ENCODE measurements at places on chromosomes 1 and 21. TPM values are rescaled to one million over a fixed set of nuclear protein-coding genes. Genes with fewer than 3 reads are reported as not detected.

Gene ST6GALNAC5
- 2.1 TPM for total RNA-seq

Gene PRDM2
- total RNA-seq, result 7.1 TPM

Gene GBP7
- not detected for total RNA-seq

Gene PEAR1
- total RNA-seq, result not detected

Gene SETD4
- 14.4 TPM for total RNA-seq

Gene PTPN22
- 0.59 TPM for total RNA-seq

Gene MPZ
- 0.39 TPM for total RNA-seq

Gene C1orf141
- not detected for total RNA-seq

Gene TSSK3
- total RNA-seq, result 0.39 TPM

Gene TRIM17
- not detected for total RNA-seq

Gene OVAAL
- total RNA-seq, result 0.68 TPM

Gene LCE1A
- total RNA-seq, result not detected

Gene PRELP
- not detected for total RNA-seq

DNA sequence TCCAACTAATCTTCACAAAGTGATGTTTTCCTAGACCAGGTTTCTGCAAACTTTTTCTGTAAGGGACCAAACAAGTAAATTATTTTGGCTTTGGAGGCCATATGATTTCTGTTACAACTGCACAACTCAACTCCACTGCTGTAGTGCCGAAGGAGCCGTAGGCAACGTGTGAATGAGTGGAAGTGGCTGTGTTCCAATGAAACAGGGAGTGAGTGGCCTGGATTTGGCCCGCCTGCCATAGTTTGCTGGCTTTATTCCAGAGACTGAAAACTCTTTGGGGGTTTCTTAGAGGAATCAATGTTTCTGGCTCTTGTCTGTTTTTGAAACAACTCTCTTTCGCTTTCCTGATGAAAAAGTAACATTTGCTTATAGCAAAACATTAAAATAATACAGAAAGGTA is 12.6 kb upstream of the ACTL8 start:
- DNase-seq, result peak; percentile 48

DNA sequence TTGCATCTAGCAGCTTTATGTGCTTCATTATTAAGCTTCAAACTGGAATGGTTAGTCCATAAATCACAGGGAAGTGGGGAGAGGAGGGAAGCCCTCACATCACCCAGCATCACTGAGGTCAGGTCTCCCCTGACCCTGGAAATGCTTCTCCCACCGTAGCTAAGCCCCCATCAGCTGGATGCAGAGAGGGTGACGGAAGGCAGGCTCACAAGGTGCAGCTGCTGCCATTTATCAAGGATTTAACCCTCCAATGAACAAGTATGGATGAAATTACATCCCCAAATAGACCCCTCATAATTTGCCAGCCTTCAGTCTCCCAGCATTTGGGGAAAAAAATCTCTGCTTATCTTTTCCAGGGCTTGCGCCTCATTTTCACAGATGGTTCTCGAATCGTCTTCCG is 60.8 kb downstream of the PGM1 start:
- DNase-seq, result no peak

DNA sequence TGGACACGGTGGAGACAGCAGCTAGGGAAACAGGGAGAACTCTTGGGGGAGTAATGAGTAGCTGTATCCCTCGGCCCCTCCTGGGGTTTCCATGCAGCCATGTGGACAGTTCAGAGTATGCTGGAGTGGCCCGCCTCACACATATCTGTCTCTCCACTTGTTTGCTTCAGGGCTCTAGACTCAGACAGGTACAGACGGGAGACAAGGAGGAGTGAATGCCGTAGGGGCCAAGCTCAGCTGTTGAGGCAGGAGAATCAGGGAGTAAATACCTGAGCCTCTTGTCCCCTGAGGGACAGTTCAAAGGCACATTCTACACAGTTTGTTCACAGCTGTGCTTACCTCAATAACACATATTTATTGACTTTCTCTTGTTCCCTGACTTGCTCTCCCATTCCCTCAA is 7.7 kb upstream of the PTGFRN start:
- DNase-seq, result no peak

GRCh38 chr21:45774291-45774690 is 130.8 kb downstream of the PCBP3 start:
- DNase-seq, result no peak

DNA sequence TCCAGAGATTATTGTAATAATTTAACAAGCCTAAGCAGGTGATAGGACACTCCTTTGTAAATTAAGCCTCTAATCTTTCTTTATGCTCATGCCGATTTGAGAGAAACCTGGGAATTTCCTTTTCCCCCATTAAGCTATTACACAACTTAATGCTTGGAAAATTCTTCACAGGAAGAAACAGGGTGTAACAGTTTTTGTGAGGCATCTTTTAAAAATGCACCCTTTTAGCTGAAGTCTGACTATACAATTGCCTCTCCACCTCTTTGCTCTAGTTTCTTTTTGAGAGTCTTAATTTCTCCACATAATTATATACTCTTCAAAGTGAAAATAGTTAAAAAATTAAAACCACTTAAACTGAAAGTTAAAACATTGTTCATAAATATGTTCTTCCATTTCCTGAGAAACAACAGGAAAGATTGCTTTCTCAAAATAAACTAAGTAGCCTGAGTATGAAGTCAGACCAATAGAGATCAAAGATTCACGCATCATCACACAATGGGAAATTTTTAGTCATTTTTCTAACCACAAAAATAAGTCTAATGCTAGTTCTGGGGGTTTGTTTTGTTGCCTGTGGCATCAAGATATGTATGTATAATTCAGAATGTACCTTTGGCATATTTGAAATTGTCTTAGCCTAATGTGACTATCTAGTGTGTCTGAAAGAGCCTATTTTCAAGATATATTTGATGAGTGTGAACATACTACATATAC is 34.7 kb downstream of the LRRC8D start:
- DNase-seq, result peak; percentile 25

GRCh38 chr1:194084755-194085154 is 898.3 kb upstream of the B3GALT2 start:
- DNase-seq, result no peak

GRCh38 chr1:227766653-227767277 is 31.5 kb downstream of the SNAP47 start:
- DNase-seq, result no peak

GRCh38 chr1:24805534-24806301 is 60.5 kb downstream of the CLIC4 start:
- DNase-seq, result peak; percentile 85

GRCh38 chr1:63976006-63976405 is 202.2 kb downstream of the ROR1 start:
- no peak for DNase-seq

DNA sequence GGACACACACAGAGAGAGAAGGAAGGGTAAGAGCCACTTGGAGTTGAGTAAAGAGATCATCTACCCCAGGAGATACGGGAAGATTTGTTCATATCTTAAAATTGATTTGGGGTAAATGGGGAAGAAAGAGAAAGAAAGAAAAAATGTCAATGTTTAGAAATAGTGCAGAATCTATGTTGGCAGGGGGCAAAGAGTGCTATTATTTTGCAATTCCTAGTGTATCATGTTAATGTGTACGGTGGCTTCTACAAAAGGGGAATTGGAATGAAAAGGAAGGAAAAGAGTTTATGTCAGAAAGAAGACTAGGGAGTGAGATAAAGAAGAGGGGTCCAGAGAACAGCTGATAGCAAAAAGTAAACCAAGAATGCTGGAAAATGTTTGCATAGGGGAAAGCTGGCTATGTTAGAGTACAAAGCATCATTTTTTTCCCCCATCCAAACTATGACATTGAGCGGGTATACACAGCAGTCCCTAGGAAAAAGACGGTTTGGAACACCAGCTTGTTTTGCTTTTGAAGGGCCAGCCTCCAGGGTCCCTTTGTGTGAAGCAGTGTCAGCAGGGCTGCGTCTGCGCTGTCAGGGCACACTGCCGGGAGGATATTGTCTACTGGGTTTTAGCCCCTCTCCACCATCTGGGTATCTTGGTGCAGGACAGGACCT is 10.8 kb downstream of the LRRC8D start:
- no peak for DNase-seq

GRCh38 chr1:83083589-83084224 is 915.2 kb downstream of the TTLL7 start:
- no peak for DNase-seq

DNA sequence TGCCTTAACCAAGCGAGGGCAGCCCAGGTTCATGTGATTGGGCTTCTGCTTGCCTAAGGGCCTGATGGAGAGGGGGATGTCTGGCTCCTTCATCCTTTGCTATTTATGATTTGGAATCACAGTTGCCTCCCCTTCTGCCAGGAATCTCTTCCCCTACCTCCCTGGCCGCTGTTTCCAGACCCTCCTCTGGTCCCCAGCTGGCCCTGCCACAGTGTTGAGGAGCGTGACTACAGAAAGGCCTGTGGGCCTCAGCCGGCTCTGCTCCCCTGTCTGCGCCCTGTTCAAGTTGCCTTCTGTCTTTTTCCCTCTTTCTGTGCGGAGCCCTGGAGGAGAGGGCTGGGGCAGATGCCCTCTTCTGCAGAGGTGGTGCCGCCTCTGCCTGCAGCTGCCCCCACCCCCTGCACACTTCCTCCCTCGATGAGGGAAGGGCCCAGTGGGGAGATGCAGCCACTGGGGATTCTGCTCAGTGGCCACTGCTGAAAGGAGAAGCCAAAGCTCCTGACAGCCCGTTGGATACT is 6.5 kb downstream of the KIAA1614 start:
- DNase-seq, result no peak

- no peak for DNase-seq
Measured at GRCh38 chr1:228212415-228212965, 4.6 kb downstream of the OBSCN start.

DNA sequence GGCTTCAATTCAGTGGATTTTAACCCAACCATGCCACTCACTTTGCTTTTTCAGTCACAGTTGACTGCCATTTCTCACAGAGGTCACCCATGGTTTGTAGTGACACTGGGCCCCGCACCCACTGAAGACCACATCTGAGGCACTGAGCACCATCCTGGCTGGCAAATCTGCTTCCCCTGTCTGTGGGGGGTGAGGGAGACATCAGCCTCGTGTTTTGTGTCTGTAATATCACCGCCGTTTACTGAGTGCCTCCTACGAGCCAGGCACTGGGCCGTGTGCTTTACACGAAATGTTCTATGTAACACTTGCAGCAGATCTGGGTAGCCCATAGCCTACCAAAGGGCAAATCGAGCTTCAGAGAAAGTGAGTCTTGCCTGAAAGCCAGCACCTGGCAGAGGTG is 161.8 kb downstream of the PGBD5 start:
- DNase-seq, result no peak

GRCh38 chr1:59478822-59479221 is 181.9 kb downstream of the FGGY start:
- DNase-seq, result no peak

DNA sequence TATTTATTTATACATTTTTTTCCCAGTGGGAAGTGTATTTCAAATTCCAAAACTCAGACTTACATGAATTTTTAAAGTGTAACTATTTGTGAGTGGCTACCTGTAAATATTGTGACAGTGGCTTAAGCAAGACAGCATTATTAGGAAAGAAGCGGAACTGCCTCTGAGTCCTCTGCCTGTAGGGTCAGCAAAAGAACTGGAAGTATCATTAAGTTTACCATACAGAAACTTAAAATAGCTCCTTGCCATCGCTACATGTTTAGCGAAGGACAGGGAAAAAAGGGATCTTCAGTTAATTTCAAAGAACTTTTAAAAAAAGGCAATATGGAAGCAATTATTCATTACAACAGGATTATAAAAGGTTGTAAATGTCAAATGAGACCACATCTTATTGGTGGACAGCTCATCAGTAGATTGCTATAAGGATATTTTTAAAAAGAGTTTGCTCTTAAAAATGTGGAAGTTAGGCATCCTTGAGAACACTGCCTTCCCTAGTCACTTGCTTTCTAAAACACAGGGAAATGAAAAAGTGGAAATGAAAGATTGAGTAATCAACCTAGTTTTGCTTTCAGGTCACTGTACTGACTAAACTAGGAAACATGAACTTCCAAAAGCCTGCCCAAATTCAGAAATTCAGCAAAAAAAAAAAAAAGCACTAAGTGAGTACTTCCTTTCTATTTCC is 39.2 kb downstream of the NSL1 start:
- DNase-seq, result no peak

- DNase-seq, result no peak
Measured at GRCh38 chr1:157056269-157056668, 10.7 kb upstream of the ARHGEF11 start.

GRCh38 chr1:187816646-187817045 is 987.9 kb downstream of the PLA2G4A start:
- DNase-seq, result no peak

DNA sequence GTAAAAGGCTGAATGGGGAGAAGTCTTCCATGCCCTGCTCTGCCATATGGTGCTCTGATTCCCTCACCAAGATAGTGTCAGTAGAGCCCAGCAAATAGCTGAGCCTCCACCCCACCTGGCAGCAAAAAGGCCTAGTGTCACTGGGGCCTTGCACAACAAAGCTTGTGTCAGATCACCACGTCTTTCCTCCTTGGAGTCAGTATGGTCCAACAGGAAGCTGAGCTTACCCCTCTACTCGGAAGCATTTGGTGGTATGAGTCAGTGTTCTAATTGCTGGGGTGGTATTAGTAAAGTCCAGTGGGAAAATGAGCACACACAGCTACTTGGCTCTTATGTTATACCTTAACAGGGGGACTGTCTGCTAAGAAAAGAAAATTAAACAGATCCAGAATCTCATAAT is 18.7 kb upstream of the RRP15 start:
- peak; percentile 8 for DNase-seq

GRCh38 chr1:210418863-210419650 is 90.4 kb downstream of the HHAT start:
- no peak for DNase-seq

- peak; percentile 15 for DNase-seq
Measured at GRCh38 chr1:47875831-47876586, 121.2 kb downstream of the TRABD2B start.

DNA sequence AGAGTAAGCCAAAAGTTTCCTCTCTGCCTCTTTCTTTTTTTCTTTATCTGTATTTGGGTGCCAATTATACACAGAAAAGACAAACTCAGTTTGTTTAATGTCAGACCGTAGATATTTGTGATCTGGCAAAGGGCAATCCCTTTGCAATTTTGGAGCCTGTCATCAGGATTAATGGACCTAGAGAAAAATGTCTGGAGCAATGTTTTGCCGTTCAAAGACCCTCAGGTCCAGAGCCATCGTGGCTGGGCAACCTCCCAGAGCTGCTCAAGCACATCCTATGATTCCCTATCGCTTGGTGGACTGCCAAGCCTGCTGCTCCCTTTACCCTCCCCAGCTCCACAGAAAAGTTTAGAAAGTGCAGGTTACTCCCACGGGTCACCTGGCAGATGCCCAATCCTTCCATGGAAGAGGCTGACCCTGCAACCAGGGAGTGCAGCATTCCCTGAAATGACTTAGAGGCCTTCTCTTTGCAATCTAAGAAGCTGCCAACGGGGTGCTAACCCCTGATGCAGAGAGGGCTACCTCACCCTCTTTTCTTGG is 112.5 kb upstream of the NGF start:
- DNase-seq, result peak; percentile 56

GRCh38 chr21:36640721-36641244 is 58.1 kb upstream of the SIM2 start:
- no peak for DNase-seq

- peak; percentile 44 for DNase-seq
Measured at GRCh38 chr1:107940017-107940577, 24.9 kb downstream of the VAV3 start.

DNA sequence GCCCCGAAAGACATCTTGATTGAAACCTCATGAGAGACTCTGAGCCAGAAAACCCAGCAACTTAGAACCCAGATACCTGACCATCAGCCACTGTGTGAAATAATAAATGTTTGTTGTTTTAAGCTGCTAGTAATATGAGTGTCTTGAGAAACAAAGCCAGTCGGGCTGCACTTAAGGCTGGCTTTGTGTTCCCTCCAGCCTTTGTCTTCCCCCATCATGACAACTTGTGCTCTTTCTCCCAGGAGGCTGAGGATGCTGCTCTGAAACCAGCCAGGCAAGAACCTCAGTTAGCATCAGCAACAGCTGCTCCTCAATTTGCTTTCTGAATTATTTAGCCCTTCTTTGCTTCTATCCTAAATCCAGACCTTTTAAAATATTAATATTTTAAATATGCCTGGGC is 78.2 kb downstream of the SLC16A1 start:
- DNase-seq, result no peak
